ENCODE measurements at places on chromosomes 12 and 14.
A peak's percentile ranks its signal among the peaks of the same experiment; 100 is the strongest.

GRCh38 chr12:24431872-24432271 is 482.4 kb upstream of the SOX5 start:
- no peak for DNase-seq

- DNase-seq: no peak
Measured at GRCh38 chr14:75283833-75284563, 5.4 kb downstream of the FOS start.

DNA sequence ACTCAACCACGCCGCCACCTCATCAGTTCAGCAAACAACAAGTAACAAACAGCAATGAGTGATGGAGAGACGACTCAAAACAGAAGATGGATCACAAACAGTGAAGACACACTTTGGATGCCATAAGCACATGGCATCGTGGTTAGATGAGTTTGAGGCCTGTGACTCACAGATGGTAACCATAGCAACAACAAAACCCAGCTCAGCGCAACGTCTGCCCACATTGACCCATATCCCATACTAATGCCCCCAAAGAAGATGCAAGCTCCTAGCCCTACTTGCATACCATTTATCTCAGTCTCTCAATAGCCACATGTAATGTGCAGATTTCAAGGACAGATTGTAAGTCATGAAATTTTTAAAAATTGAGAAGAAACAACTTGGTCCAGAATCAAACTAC is 1322.3 kb upstream of the TMEM132C start:
- no peak for DNase-seq

DNA sequence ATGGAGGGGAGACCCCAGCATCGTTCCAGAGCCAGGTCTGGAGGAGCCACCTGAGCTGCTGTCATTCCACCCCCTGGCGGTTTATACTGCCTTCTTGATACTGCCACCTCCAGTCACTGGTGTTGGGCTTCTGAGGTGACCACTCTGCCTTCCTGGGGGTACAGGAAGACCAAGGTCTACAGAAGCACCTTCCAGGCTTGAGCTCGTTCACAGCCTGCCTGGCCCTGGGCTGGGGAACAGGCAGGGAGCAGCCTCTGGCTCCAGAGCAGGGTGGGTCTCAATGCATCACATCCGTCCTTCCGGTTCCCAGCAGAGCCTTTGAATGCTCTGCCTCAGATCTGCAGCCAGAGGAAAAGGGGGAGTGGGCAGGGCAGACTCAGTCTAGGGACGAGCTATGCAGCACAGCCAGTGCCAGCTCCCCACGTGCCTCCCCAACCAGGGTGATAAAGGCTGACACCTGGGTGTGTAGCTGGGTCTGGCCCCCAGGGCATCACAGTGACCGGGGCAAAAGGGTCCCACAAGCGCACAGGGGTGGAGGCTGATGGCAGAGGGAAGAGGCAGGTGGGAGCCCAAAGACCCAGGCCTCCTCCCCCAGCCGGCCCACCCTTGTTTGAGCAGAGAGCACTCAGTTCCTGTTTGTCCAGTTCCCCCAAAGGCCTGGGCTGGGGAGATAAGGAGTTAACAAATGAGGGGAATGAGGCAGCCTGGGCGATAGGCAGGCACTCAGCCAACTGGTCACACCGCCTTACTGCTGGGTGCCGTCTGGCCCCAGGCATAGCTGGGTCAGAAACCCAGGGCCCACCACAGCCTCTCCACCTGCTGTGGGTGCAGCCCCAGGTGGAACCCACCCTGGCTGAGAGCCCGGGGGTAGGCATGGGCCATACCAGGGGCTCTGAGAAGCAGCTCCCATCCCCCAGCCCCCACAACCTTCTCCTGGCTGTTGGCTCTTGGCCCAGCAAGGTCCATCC is 17.1 kb downstream of the DEGS2 start:
- no peak for DNase-seq

DNA sequence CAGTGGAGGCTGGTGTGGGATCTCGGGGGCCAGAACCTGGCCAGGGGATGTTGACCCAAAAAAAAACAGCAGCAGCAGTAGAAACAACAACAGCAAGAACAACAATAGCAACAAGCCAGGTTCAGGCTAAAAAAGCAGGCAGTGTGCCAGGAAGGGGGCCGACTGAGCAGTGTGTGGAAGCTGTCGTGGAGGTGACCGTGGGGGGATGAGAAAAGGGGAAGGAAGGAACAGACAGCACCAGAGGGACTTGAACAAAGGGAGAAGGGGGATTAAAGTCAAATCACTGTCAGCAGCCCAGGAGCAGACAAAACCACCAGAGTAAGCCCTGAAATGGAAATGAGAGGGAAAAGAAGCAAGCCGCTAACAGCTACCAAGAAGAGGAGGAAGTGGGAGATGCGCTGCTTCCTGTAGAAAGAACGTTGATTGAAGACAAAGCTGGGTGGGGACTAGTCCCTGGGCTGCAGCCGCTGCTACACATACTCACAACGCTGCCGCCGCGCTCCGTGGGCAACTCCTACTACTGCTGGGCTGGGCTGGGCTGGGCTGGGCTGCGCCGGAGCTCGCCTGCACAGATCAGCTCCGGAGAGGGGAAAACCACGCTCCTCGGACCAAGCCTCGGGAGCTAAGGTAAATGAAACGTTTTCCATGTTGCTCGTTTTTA is at the start of gene GNG2:
Gene GNG2 (plus strand): TSS at position 449 of the 661 bp plus-strand sequence. CDS start 90,067 bp downstream, outside the sequence.
- DNase-seq: peak; percentile 62

DNA sequence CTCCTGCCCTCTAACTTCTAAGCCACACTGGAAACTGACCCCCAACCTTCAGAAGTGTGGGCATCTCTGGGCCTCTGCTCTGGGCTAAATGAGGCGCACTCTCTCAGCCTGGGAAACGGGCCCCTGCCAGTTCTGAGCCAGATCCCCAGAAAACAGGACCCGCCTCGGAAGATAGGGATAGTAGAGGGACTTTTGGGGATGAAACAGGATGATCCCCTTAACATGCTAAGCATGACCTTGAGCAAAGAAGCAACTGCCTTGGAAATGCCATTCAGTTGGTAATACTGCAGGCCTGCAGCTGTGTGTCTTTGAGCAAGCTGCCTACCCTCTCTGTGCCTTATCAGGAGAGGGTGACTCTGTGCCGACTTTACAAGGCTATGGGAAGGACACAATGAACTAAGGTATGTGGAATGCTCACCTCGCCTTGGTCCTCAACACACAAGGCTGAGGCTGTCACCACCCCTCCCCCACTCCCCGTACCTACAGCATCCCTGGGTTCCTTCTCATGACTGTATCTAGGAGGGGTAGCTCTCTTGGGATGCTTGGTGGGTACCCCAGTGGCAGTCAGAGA is 54.0 kb downstream of the NCOR2 start:
- DNase-seq: peak; percentile 56

DNA sequence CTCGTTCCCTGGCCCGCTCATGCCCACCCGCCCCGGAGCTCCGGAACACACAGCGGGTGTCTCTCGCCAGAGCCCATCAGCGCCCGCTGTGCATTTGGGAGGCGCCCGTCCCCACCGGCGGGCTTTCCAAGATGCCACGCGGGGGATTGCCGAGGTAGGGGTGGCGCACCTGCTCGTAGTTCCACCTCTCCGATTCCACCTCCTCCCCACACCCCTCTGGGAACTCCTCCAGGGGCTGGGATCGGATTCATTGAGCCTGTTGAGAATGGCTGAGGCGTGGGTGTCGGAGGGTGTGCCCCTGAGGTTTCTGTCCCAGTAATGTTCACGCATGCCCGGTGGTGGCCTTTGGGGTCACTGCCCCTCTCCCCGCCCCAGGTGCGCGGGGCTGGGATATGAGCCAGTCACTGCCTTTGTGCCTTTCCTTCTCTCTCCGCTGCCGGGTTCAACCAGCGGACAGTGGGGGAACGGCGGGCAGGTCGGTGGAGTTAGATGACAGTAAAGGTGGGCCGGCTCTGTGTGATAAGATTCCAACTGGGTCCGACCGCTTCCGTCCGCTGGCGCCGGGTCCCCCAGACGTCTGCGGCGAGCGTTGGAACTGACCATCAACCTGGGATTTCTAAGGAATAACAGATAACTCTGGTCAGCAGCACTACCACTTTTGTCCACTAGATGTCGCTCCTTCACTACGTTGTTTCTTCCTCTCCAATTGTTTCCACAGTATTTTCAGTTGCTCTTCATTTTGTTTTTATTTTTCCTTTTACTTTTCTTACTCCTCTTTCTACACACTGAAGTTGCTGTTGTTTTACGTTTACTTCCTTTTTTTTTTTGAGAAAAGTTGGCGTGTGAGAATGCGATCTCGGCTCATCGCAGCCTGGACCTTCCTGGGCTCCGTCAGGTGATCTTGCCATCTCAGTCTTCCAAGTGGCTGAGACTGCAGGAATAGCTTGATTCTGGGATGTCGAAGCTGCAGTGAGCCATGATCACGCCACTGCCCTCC is 178.1 kb upstream of the ALG10B start:
- no peak for DNase-seq

DNA sequence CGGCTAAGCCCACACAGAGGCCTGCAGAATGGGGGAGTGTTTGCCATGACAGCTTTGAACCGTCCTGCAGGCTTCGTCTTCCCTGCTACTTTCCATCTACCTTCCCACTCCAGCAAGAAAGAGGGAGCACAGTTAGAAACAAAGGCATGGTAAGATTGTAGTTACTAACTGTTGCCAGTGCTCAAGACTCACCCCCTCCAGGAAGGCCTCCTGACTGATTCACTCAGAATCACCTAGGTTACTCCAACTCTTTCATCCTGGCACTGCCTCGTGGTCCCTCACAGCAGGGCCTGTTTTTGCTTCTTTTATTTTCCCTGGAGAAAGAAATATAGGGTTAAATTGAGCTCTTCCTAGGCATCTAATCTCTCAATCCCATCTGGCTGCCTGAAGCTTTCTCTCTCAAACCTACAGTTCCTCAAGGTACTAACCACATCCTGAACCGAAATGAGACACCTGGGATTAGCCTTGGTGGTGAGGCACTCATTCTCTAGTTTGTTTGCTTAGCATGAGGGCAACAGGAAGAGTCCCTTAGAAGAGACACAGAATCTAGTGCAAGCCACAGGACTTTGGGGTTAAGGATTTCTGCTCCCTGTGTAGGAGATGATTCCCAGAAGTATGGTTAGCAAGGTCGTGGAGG is 7.8 kb downstream of the GALNT6 start:
- no peak for DNase-seq

GRCh38 chr12:27824126-27824842 is 44.2 kb upstream of the MANSC4 start:
- DNase-seq: no peak

DNA sequence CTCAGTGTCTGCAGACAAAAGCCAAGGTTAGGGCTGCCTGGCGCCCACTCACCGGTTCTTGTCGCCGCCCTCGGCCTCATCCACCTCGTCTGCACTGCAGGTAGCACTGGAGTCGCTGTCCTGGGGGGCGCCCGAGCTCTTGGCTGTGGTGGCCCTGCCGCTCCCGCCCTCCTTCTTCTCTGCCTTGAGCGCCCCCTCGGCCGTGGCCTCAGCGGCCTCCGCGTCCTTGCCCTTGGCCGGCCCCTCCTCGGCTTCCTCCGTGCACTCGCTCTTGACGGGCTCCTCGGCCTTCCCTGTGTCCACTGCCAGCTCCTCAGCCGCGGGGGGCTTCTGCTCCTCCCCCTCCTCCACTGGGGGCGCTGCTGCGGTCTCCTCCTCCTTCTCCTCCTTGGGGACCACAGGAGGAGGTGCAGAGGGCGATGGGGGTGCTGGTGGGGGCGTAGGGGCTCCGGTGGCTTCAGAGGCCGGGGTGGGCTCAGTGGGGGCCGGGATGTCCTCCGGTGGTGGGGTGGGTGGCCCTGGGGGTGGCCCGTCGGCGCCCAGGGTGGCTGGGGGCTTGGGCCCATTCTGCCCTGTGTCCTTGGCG is 77.2 kb downstream of the RFLNA start:
- DNase-seq: no peak

DNA sequence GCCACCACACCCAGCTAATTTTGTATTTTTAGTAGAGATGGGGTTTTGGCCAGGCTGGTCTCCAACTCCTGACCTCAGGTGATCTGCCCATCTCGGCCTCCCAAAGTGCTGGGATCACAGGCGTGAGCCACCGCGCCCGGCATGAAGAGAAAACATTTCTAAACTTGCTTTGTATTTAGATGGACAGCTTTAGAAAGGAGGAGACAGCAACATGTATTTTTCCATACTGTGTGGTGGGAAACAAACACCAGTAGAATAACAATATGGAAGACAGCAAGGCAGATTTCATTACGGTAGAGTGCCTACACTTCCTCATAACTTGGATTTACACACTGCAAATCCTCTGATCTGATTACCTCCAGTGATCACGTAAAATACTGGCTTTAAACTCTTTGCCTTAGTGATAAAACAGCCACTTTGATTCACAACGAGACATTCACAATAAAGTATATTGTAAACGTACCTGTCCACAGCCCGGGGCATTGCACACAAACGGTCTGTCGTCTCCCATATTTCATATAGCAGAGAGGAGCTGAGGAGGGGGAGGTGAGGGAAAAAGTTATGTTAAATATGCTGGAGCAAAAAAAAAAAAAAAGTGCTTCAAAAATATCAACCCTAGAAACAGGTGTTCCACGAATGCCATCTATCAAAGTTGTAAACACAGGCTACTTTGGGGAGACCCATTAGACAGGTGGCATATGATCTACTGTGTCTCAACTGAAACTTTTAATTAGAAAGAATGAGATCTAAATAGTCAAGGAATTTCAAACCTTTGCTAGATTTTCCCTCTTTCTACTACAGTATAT is 25.5 kb downstream of the ATF7 start:
- DNase-seq: no peak

DNA sequence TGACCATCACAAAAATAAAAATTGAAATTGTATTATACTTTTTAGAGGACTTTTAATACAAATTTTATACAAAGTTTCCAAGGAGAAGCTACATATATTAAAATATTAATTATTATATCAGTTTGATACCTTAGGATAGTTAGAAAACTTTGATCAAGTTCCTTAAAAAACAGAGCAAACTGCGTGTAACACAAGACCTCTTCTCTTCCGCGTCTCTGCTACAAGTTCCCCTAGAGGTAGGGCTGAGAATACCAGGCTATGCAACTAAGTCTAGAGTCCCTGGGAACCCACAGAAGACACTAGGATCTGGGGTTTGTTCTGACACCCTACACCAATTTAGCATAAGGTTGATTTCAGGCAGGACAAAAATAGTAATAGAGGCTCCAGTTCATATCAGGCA is 319.0 kb downstream of the FOXG1 start:
- DNase-seq: peak; percentile 5

DNA sequence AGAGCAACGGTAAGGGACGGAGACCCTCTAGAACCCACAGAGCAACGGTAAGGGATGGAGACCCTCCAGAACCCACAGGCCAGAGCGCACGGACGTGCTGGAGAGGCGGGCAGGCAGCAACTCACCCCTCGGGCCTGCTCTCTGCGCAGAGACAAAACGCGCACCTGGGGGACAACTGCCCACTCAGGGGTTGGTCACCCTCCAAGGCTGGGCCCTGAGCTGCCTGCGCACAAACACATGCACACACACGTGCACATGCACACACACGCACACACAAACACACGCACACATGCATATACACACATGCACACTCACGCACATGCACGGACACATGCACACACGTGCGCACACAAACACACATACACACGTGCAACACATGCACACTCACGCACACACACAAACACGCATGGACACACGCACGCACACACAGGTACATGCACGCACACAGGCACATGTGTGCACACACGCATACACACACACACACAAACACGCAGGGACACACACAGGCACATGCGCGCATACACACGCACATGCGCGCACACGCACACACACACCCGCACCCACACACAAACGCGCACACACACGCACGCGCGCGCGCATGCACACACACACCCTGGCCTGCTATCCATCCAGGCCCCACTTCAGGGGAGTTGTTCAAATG is 88.3 kb downstream of the NCOR2 start:
- no peak for DNase-seq

GRCh38 chr12:26513363-26514043 is 318.1 kb downstream of the SSPN start:
- DNase-seq: no peak

All from H1 (cell line).